Mammary microvascular endothelial cell (primary cell): ENCODE measurements at places on chromosomes 1 and 21. TPM values are rescaled to one million over a fixed set of nuclear protein-coding genes. Genes with fewer than 3 reads are reported as not detected.

Gene S100A7A
- not detected in 2 replicates for total RNA-seq

Gene FHL3
- 12.7 and 20.7 TPM in 2 replicates for total RNA-seq

Gene NES
- total RNA-seq, result 360 and 381 TPM in 2 replicates

Gene C8B
- total RNA-seq, result not detected in 2 replicates

Gene LDLRAP1
- 22.7 and 23.4 TPM in 2 replicates for total RNA-seq

Gene GART
- total RNA-seq, result 109 and 151 TPM in 2 replicates

Gene TEX38
- total RNA-seq, result not detected in 2 replicates

Gene HFM1
- total RNA-seq, result 0.20 and 1.9 TPM in 2 replicates

Gene LIN28A
- not detected in 2 replicates for total RNA-seq

Gene ETNK2
- 12.9 and 13.1 TPM in 2 replicates for total RNA-seq

Gene PTPRF
- total RNA-seq, result 97.1 and 109 TPM in 2 replicates

Gene MAP10
- 1.9 TPM in 2 replicates for total RNA-seq

Gene PRAMEF6
- total RNA-seq, result not detected in 2 replicates

Gene THEMIS2
- total RNA-seq, result 13.9 and 18.1 TPM in 2 replicates

Gene TATDN3
- 9.0 and 10.6 TPM in 2 replicates for total RNA-seq

Gene KRTAP11-1
- not detected in 2 replicates for total RNA-seq
